ENCODE measurements at places on chromosomes 7 and 10. TPM values are rescaled to one million over a fixed set of nuclear protein-coding genes. Genes with fewer than 3 reads are reported as not detected.

- no peak for ATAC-seq
Observed at GRCh38 chr7:157570531-157571200, 233.9 kb downstream of the DNAJB6 start.

- no peak for ATAC-seq
Observed at GRCh38 chr7:119010635-119011034, 786.1 kb downstream of the ANKRD7 start.

DNA sequence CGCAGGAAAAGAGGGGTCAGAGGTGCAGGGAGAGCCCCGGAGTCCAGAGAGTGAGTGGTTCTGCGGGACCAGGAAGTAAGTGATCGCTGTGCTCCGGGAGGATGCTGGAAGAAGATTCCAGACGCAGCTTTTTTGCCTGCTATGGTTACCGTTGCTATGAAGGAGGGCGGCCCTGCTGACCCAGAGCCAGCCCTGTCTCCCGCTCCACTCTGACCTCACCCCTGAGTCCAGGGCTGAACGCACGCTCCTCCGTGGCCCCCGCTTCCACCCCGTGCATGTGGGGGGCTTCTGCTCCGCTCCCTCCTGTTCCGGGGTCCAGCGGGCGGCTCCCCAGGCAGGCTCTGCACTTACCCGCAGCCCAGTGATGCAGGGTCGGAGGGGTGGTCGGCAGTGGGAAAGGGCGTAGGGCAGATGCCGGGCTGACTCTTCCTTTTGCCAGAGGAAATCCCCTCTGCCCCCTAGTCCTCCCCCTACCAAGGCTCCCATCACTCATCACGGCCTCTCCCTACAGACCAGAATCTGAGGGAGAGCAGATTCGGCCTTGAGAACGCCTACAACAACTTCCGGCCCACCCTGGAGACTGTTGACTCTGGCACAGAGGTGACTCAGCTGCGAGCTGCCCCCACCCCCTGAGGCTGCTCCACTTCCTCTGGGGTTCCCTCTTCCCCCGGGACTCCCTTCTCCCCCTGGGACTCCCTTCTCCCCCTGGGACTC lies 2.7 kb upstream of the MUC17 start:
- ATAC-seq = peak; percentile 91

- ATAC-seq = no peak
Observed at GRCh38 chr10:28077889-28078288, 79.0 kb upstream of the ODAD2 start.

- ATAC-seq = no peak
Observed at GRCh38 chr10:125264757-125265578, 104.6 kb upstream of the CTBP2 start.

DNA sequence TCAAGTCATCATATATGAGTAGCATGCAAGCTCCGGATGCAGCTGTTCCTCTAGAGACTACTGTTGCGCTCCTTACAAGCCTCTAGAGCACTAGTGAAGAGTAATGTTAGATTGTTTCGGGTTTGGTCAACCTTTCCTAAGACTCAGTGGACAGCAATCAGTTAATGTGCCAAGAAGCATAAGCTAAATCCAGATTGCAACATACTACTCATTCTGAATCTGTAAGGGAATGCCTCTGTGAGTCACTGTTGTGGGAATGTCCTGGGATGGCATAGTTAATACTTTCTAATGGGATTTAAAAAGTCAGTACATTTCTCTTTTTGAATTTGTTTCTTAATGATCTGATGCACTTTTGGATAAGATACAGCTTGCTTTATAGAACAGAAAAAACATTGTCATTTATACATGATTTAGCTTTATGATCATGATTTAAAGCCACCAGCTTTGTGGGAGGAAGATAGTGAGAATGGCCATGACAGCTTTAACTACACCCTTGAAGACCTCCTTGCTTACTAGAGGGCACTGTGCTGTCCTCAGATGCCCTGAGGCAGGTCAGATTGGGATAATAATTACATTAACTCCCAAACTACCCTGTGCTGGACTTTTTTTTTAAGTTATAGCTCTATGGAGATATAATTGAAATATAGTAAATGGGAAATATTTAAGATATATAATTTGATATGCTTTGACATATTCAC lies 138.4 kb downstream of the SDK1 start:
- ATAC-seq = no peak

DNA sequence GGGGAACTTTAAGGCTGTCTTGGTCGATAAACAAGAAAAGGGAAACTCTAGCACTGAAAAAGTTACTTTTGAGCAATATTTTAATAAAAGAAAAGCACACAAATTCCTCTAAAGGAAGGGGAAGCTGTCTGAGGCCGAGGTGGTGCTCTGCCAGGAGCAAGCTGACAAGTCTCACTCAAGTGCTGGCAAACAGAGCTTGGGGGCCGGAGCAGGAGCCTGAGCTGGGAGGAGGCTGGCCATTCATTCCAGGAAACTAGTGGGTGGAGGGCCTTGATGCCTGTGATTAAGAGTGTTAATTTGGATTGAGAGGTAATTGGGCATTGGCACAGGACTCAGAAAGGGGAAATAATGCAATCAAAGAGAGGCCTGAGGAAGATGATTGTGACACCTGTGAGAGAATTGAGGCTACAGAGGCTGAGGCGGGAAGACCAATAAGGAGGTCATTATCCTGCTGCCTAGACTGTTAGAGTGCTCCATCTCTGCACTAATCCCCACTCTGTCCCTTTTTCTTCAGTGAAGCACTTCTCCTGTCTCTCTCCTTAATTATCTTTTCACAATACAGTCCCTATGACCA lies 154.9 kb upstream of the COL1A2 start:
- peak; percentile 58 for ATAC-seq

- ATAC-seq = no peak
Observed at GRCh38 chr7:112252141-112252540, 45.6 kb downstream of the ZNF277 start.

GRCh38 chr7:144907577-144907976 lies 71.7 kb upstream of the TPK1 start:
- ATAC-seq = no peak

- no peak for ATAC-seq
Observed at GRCh38 chr10:12448340-12448728, 99.0 kb downstream of the CAMK1D start.

DNA sequence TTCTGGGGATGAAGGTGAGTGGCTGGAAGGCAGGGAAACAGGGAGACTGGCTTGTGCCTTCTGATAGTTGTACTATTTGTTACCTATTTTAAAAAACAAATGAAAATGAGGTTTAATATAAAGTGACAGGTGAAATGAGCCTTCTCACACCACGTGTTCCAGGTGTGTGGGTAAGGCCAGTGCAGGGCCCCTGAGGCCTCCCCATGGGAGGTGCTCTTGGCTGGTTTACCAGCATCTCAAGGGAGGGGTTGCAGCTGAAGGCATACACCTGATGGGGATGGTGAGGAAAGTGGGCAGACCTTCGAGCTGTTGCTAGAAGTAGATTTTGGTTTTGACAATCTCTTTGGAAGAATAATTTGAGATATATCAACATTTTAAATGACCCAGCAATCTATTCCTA lies 103.6 kb downstream of the ARHGAP22 start:
- no peak for ATAC-seq

GRCh38 chr10:62082729-62083411 lies 181.4 kb downstream of the ARID5B start:
- peak; percentile 24 for ATAC-seq

GRCh38 chr7:143931739-143932138 lies 3.3 kb upstream of the OR2F2 start:
- ATAC-seq = no peak

DNA sequence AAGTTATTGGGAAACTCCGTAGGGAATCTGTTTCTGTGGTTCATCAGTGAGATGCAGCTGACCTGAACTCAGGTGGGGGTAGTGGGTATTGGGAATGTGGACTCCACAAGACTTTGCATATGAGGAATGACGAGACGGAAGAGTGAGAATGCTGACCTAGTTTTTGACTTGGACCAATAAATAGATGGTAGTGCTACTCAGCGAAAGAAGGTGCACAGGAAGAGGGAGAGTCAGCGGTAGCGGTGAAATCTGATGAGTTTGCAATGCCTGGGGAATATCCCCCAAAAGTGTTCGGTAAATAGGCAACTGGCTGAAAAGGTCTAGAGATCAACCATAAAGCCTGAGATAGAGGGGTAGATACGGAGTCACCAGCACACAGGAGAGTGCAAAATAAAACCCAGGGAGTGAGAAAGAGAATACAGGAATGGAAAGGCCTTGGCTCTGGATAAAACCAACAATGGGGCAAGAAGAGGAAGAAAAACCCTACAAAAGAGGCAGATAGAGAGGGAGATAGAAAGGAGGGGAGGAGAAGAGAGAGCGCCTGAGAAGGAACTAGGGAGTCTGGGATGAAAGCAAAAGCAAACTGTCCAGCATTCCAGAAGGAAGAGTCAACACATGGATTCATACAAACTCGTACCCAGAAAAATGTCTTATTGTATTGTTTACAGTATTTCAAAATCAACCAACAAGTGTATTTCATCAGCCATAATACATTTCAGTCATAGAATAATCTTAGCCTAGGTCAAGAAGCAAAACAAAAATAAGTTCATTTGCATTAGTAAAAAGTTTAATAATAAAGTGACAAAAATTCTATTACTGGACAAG lies 5.4 kb downstream of the ARHGAP21 start:
- no peak for ATAC-seq

DNA sequence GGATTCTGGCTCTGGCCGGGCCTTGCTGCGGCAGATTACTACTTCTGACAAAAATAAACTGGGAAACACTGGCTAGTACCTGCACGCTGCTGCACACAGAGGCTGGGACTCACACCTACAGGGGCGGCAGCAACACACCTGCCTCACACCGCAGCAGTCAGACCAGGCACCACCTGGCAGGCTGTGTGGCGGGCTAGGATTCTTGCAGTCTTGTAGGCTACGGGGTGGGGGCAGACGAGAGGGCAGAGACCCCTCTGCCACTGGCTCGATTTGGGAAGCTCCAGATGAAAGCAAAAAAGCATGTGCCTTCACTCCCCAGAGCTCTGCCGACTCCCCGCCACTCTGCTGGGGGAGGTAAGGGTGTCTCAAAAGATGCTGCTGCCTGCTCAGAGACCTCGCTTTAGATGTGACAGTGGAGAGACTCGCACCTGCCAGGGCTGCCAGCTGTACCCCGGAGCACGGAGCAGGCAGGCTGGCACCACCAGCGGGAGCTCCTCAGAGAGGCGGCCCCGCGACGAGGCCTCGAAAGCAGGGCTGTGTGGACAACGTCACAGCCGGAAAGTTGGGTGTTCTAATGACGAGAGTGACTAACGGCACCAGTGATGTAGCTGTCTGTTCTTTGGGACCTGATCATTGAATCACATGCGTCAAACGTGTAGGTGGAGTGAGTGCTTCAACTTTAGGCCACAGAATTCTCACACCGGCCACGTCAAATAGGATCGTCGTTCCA lies 250.5 kb downstream of the ZMYND11 start:
- ATAC-seq = no peak

GRCh38 chr7:42699380-42700178 lies 212.3 kb downstream of the C7orf25 start:
- no peak for ATAC-seq

GRCh38 chr7:20216406-20217036 lies 663 bp downstream of the MACC1 start:
- ATAC-seq = no peak

DNA sequence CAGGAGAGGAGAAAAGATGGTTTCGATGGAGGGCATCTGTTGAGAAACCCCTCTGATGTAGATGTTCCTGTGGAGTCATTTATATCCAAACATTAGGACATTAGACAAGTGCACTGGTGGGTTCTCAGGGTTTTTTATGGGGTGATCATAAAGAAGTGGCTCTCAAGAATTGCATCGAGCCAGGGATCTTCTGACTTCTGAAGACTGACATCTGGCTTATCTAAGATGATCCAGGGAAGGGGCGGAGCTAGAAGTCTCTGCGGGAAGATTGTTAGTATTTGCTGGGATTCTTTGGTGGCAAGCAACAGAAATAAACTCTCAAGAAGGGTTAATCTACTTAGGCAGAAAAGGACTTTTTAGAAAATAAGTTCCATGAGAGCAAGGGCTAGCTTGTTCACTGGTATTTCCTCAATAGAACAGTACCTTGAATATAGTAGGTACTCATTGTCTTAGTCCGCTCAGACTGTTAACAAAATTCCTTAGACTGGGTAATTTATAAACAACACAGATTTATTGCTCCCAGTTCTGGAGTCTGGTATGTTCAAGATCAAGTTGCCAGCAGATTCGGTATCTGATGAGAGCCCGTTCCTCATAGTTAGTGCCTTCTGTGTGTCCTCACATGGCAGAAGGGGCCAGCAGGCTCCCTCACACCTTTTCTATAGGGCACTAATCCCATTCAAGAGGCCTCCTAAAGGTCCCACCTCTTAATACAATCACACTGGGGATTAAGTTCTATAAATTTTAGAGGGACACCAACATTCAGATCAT lies 28.5 kb upstream of the SYPL1 start:
- ATAC-seq = no peak

- ATAC-seq = peak; percentile 47
Observed at GRCh38 chr10:119516381-119517234, 25.9 kb downstream of the RGS10 start.

- no peak for ATAC-seq
Observed at GRCh38 chr7:26743205-26743604, 121.2 kb downstream of the SKAP2 start.

DNA sequence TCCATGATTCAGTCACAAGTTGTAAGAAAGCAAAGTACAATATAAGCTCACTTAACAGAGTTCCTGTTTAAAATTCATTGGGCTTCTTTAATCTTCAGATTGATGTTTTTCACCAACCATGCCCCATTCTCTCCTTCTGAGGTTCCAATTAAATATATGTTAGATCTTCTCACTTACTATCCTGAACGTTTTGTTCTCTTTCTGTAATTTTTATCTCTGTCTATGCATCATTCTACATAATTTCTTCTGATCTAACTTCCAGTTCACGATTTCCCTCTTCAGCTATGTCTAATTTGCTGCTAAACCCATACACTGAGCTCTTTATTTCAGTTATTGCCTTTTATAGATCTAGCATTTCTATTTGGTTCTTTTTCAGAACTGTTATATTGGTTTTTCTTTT lies 28.0 kb upstream of the SPOCK2 start:
- no peak for ATAC-seq

DNA sequence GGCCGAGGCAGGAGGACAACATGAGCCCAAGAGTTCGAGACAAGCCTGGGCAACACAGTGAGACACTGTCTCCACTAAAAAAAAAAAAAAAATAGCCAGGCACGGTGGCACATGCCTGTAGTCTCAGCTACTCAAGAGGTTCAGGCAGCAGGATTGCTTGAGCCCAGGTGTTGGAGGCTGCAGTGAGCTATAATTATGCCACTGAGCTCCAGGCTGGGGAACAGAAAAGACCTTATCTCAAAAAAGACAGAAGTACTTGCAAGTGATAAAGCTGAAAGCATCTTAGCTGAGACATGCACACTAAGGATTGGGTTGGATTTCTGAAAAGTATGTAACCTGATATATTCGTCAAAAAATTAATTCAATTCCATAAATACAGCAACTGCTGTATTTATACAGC lies 68.4 kb downstream of the PPP1R3C start:
- ATAC-seq = no peak

Gene NEURL1
- 11.7 TPM for total RNA-seq

Gene LIPM
- not detected for total RNA-seq

Gene SSMEM1
- not detected for total RNA-seq

Gene NXPH1
- 3.0 TPM for total RNA-seq

Gene CPEB3
- 11.8 TPM for total RNA-seq

Gene TFR2
- 2.3 TPM for total RNA-seq

Gene NPFFR1
- total RNA-seq = 0.19 TPM

Gene EIF5AL1
- total RNA-seq = 0.25 TPM

Gene HOXA11
- 2.6 TPM for total RNA-seq

Gene KCNMA1
- 96.6 TPM for total RNA-seq

Gene ANKRD26
- total RNA-seq = 13.8 TPM

Gene CYP2C8
- not detected for total RNA-seq

Gene ACBD7
- 12.1 TPM for total RNA-seq

Gene TBX20
- 0.40 TPM for total RNA-seq

Gene MOGAT3
- not detected for total RNA-seq

Gene CHAT
- total RNA-seq = not detected

Gene POLD2
- total RNA-seq = 99.7 TPM

Gene CACNA2D1
- 26.6 TPM for total RNA-seq

Gene C10orf105
- total RNA-seq = 11.5 TPM
